NCI-H146 (cell line): ENCODE measurements at places on chromosomes 16 and 17.

DNA sequence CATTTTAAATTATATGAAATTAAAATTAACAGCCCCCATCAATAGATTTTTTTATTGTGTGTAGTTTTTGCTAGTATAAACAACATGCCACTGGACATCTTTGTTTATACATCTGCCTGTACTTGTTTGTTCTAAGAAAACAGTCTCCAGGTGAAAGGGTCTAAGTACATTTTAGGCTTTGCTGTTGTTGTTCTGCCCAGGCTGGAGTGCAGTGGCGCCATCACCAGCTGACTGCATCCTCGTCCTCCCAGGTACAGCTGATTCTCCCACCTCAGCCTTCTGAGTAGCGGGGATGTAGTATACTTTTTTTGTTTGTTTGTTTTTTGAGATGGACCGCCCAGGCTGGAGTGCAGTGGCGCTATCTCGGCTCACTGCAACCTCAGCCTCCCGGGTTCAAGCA lies 25.5 kb downstream of the C17orf58 start:
- DNase-seq: no peak

GRCh38 chr16:49618955-49619354 lies 237.0 kb downstream of the ZNF423 start:
- DNase-seq: no peak

DNA sequence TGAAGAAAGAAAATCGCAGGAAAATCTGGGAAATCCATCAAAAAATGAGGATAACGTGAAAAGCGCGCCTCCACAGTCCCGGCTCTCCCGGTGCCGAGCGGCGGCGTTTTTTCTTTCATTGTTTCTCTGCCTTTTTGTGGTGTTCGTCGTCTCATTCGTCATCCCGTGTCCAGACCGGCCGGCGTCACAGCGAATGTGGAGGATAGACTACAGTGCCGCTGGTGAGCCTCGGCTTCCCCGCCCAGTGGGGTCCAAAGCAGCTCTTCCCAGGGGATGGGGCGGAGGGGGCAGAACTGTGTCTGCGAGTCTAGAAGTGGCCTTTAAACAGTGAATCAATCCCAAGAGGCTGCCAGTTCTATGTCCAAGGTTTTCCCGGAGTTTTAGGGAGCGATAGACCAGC lies 19.8 kb downstream of the FAM234A start:
- no peak for DNase-seq

DNA sequence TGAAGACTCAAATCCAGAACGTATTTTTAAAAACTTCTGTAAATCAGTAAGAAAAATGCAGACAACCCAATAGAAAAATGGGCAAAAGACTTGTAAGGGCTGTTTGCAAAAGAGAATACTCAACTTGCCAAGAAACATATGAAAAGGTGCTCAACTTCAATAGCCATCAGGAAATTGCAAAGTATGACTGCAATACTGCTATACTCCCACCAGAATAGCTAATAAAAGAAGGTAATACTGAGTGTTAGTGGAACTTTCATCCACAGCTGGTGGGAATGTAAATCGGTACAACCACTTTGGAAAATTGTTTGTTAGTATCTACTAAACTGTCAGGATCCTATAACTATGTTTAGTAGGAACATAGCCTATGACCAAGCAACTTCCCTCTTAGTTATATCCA lies 48.1 kb downstream of the TBX4 start:
- DNase-seq: no peak

DNA sequence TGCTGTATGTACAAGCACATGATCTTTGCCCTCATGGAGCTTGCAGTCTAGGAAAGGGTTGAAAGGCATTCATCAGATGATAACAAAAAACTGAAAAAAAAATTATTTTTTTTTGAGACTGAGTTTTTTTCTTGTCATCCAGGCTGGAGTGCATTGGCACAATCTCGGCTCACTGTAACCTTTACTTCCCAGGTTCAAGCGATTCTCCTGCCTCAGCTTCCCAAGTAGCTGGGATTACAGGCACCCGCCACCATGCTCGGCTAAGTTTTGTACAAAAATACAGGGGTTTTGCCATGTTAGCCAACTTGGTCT lies 38.7 kb upstream of the BCAS3 start:
- no peak for DNase-seq

- DNase-seq: no peak
These were observed 27.9 kb downstream of the KATNB1 start for GRCh38 chr16:57763285-57764005.

- DNase-seq: no peak
These were observed 1.2 kb upstream of the ZC3H18 start for GRCh38 chr16:88568710-88569613.

DNA sequence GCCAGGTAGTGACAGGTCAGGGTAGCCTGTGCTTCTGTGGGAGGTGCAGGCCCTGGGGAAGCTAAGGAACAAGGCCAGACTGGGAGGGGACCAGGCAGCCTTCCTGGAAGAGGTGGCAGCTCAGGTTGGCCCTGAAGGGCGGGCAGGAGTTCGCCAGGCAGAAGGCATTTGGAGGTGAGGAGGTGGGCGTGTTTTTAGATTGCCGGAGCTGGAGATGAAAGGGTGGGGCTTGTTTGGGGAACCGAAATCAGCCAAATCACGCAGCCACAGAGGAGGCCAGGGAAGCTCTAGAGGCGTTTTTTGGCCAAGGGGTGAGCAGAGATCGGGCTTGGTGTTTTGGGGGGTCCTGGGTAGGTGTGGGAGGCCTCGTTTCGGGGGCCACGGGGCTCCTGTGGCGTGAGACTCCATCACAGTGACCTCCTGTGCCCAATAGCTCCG lies 7.6 kb downstream of the ADCY7 start:
- DNase-seq: no peak

- no peak for DNase-seq
These were observed 16.4 kb downstream of the CDH5 start for GRCh38 chr16:66382966-66383299.

GRCh38 chr17:74736513-74737298 lies at the start of gene RAB37:
TSS of gene RAB37 (plus strand) at chr17:74737256. CDS start at chr17:74737273, 17 bp downstream.
- DNase-seq: no peak
